Placental epithelial cell (primary cell): ENCODE measurements at places on chromosomes 7 and 10. TPM values are rescaled to one million over a fixed set of nuclear protein-coding genes. Genes with fewer than 3 reads are reported as not detected.

HACD1 gene
- 13.0 and 27.5 TPM in 2 replicates for total RNA-seq

MACROH2A2 gene
- total RNA-seq = 16.9 and 20.4 TPM in 2 replicates

DKK1 gene
- 40.0 and 175 TPM in 2 replicates for total RNA-seq

CTBP2 gene
- total RNA-seq = 136 and 140 TPM in 2 replicates

NUPR2 gene
- not detected in 2 replicates for total RNA-seq

ATE1 gene
- 10.2 and 17.4 TPM in 2 replicates for total RNA-seq

PIK3CG gene
- total RNA-seq = not detected in 2 replicates

EPDR1 gene
- total RNA-seq = 1.6 TPM in 1 of 2 replicates, not detected in the other

ANKRD30A gene
- total RNA-seq = not detected in 2 replicates

FAM241B gene
- total RNA-seq = 0.87 TPM in 1 of 2 replicates, not detected in the other

GOLGA7B gene
- total RNA-seq = under 0.01 and 0.11 TPM in 2 replicates

NEBL gene
- 30.2 and 47.7 TPM in 2 replicates for total RNA-seq

LFNG gene
- total RNA-seq = 0.79 and 9.1 TPM in 2 replicates

ACSM6 gene
- not detected in 2 replicates for total RNA-seq

TAS2R39 gene
- total RNA-seq = not detected in 2 replicates
